ENCODE measurements at places on chromosomes 6 and 20.

DNA sequence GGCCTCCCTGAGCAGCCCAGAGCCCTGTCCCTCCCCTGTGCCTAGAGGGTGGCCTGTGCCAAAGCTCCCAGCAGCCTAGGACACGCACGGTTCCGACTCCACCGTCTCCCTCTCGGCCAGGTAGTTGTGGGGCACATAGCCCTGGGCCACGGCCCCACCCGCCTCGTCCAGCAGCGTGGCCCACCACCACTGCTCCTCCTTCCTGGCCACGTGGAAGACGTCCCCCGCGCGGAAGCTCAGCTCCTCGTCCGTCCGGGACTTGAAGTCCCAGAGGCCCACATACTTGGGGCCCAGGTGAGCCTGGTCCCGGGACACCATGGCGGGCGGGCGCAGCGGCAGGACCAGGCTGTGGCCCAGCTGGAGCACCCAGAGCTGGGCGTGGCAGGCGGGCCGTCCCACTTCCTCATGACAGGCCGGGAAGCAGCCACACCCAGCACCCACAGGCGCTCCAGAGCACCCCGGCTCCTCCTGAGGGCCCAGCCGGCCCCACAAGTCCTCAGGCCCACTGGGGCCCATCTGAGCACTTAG is at the start of gene PTK6:
TSS of gene PTK6 (minus strand) at position 380 of the 528 bp plus-strand sequence. CDS start at position 318, 62 bp downstream.
- DNase-seq = no peak

DNA sequence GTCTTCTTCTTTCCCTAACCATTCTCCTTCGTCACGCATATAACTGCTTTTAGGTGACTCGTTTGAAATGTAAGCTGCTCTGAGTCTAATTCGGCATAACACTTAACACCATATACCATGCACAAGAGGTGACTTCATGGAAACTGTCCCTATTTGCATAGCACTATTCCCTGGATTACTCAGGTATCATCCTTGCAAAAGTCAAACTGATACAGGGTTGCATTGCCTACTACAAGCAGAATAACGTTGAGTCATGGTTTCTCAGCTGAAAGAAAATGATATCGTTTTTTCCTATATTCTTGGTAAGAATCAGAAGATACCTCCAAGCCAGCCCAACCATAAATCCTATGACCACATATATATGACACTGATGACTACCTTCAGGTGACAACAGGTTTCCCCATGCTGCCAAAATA is 227.5 kb downstream of the ATXN1 start:
- DNase-seq = no peak

- no peak for DNase-seq
Measured at GRCh38 chr6:15256538-15257271, 10.8 kb downstream of the JARID2 start.

- no peak for DNase-seq
Measured at GRCh38 chr6:38214159-38214558, 394.6 kb downstream of the ZFAND3 start.

GRCh38 chr20:11918981-11919380 is 1.3 kb downstream of the BTBD3 start:
- peak; percentile 75 for DNase-seq

GRCh38 chr6:116476002-116476678 is 15.0 kb downstream of the CALHM6 start:
- DNase-seq = no peak

GRCh38 chr6:13831615-13832014 is 17.3 kb upstream of the MCUR1 start:
- DNase-seq = no peak

DNA sequence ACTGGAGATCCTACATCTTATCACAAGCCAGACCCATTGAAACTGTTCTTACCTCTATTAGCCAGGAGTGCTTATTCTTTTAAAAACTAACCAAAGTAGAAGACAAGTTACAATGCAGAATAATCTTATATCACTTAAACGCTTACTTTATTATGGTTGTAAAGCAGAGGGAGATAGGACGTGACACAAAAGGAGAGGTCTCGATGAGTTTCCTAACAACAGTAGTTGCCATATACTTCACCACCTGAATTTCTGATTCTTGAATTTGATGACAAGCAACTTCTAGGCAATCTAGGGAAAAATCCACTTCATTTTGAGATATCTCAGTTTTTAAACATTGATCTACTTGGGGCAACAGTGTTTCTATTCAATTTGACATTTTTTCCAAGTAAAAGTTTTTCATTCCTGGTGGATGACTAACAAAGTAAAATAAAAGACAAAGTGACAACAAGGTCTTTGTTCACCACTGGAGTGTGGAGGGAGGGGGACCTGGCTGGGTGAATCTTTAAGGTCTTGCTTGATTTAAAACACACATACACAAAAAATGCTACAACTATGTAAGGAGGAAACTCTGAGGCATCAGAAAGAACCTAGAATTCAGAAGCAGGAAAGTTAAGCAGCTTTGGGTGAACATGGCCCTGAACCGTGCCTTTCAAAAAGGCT is 110.9 kb downstream of the SMLR1 start:
- no peak for DNase-seq

GRCh38 chr20:595330-596308 is 14.5 kb downstream of the TCF15 start:
- no peak for DNase-seq
